ENCODE measurements at places on chromosomes 3 and 15. TPM values are rescaled to one million over a fixed set of nuclear protein-coding genes. Genes with fewer than 3 reads are reported as not detected.

DNA sequence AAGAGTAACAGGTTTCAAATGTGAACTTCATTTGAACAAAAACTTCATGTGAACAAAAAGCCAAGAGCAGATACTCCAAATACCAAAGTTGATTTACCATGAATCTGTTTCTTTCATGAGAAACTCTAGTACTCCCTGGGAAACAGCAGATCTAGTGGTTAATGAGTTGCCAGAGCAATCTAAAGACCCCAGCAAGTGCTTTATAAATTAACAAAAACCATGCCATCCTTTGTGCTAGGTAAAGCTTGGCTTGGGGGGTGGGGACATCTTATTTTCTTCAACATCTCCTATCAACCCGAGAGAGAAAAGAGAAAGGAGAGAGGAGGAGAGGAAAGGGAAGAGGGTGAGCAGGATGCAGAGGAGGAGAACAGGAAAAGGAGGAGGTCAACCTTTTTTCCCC, 100.7 kb downstream of the TBL1XR1 start:
- DNase-seq = no peak

DNA sequence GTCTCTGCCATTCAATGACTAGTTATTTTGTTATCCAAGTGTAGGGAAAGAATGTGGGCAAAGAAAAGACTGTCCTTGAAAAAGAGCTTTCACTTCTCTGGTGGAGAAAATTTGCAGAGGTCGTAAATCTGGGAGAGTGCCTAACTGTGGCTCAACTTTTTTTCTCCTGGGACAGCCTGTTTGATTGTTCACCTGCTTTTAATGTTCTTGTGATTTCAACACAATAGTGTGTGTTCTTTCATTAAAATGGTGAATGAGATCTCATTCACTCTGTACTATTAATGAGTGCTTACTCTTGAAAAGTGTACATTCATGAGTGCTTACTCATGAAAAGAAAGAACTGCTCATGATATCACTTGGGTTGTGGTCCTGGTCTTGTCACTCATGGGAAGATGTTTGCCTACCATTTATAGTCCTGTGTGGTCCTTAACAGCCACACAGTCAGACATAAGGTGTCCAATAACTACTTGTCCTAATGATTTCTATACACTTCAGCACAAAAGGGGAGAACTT, 567.3 kb downstream of the GRM7 start:
- no peak for DNase-seq

DNA sequence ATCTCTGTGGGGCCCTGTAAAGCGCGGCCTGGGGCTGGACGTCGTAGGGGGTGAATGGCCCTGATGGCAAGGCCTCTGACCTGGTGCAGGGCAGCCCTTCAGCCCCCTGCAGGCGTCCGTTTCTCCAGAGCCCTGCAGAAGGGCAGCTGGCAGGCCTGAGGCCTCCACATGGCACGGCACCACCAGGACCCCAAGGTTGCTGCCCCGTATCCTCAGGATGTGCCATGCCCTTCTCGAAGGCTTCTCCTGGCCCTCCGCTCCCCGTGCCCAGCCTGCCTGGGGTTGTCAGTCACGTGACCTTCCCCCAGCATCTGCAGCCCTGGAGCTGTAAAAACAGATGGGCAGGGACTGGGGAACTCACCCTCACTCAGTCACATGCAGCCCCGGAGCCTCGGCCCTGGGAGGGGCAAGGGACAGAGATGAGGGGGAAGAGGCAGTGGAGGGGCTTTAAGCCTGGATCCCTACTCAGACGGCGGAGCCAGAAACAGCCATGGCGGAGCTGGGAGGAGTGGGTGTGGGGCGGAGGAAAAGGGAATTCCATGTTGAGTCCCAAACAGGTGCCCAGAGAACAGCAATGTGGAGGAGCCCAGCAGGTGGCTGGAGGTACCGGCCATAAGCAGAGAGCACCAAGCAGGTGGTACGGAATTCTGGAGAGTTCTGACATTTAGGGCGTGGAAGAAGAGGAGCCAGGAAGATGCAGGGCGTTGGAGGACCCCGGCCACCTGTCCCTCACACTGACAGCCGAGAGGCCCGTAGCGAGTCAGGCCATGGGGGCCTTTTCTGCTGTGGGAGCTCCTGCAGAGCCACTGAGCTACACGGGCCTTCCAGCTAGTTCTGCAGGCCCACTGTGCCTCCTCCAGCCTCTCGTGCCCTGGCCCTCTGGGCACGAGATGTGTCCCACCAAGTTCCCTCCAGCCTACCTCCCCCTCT, 193.1 kb downstream of the XXYLT1 start:
- no peak for DNase-seq

DNA sequence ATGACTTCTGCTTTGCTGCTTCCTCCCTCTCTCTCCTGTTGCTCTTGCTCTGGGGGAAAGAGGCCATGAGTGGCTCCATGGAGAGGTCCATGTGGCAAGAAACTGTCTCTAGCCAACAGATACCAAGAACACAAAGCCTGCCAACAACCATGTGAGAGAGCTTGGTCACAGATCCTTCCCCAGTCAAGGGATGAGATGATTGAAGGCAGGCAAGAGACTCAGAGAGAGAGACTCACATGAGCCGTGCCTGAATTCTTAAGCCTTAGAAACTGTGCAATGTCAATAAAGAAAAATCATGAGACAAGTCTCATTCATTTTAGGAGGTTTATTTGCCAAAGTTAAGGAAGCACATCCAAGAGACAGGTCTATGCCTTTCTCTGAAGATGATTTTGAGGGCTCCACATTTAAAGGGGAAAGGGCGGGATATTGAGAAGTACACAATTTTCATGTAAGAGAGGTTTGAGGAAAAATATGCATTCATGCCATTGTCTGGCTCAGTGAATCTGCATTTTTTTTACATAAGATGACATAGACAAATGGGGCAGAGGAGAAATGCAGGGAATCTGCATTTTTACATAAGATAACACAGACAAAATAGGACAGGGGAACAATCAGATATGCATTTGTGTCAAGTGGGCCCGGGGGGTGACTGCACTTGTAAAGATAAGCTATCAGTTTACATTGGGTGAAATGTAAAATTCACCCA, 59.5 kb upstream of the SUCLG2 start:
- DNase-seq = no peak

DNA sequence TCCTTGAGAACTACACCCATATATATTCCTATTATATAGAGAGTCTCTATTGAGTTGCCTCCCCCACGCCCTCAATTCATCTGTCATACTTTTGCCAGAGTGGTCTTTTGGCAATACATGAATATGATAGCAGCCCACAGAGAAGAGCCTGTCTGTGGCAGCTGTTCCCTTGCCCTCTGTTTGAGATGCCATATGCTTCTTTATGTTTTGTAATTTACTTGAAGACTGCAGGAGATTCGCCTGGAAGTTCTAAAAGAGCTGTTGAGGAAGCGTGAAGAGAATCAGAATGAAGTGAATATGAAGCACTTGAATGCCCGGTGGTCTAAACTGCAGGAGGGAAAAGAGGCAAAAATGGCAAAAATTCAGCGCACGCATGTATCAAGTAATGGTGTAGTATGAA, 27.2 kb downstream of the CFAP91 start:
- DNase-seq = no peak

DNA sequence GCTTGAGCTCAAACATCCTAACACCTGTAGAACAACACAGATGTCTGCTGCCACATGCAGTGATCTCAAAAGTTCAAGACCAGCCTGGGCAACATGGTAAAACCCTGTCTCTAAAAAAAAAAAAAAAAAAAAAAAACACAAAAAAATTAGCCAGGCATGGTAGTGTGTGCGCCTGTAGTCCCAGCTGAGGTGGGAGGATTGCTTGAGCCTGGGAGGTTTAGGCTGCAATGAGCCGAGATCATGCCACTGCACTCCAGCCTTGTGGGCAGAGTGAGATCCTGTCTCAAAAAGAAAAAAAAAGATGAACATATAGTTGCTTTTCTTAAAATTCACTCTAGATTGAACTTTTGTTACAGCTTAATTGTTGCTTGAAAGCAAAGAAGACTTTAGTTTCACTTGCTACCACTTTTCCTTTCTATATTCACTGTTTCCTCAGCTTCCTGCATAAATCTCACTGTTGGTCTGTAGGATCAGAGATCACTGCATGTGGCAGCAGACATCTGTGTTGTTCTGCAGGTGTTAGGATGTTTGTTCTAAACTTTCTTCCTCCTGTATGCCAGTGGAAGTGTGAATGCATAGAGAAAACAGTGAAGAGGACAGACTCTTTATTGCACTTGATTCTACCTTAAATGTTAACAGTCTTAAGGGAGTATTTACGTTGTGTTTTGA, 12.6 kb downstream of the RAB11A start:
- no peak for DNase-seq

DNA sequence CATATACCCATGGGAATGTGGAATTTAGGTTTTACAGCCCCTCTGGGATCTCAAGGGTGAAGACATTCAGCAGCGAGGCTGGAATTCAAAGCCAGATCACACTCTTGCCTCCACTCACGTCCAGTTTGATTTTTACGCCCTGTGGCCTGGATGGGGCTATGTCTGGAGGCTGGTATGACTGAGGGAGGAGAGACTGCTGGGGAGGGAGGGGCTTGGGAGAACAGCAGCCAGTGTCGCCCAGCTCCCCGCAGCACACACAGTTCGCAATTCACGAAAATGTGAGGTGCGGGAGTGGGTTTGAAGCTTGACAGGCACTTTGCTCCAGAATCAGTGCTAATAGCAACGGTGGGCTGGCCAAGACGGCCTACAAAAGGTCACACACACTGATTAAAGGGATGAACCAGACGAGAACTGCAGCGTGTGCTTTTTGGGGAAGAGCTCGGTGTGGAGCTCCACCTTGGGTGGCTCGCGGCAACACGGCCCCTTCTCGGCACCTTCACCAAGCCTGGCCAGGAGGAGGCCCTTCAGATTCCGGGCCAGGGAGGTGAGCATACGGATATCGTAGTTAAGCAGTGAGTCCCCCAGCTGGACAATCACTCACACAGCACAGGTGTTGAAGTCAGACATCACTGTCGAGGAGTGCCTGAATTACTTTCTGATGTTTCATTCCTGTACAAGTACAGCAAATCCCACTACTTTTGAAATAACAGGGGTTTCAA, 16.4 kb downstream of the EHD4 start:
- no peak for DNase-seq

- DNase-seq = no peak
Measured at GRCh38 chr3:107848351-107848915, 242.4 kb downstream of the CD47 start.

GRCh38 chr15:68377766-68378165, 54.2 kb downstream of the ITGA11 start:
- no peak for DNase-seq

DNA sequence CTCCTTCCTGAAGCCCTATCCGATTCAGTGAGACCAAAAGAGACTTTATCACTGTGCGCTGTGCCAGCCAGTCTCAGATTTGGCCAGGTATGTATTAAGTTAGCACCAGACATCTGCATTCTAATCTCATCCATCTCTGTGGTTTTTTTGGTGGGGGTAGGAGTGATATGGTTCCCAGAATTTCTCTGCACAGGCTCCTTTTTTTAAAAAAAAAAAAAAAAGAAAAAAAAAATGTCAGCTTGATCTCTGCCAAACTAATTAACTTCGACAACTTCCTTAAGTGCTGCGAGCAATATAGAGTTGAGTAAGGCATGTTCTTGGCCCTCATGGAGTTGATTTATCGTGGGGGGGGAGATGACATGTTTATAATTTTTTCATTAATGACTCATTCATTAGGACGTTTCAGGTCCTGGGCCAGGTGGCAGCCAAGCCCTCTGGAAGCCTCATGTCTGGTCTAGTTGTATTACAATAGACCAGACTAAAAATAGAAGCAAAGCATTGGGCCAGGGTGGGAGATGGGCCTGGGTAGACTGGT, 12.9 kb downstream of the SLCO3A1 start:
- no peak for DNase-seq

- DNase-seq = no peak
Measured at GRCh38 chr3:7615043-7615442, 754.1 kb downstream of the GRM7 start.

GRCh38 chr3:133895208-133896001, at the start of gene RAB6B:
Gene RAB6B (minus strand): TSS chr3:133895882. CDS start chr3:133895466, 416 bp downstream.
- peak; percentile 52 for DNase-seq

DNA sequence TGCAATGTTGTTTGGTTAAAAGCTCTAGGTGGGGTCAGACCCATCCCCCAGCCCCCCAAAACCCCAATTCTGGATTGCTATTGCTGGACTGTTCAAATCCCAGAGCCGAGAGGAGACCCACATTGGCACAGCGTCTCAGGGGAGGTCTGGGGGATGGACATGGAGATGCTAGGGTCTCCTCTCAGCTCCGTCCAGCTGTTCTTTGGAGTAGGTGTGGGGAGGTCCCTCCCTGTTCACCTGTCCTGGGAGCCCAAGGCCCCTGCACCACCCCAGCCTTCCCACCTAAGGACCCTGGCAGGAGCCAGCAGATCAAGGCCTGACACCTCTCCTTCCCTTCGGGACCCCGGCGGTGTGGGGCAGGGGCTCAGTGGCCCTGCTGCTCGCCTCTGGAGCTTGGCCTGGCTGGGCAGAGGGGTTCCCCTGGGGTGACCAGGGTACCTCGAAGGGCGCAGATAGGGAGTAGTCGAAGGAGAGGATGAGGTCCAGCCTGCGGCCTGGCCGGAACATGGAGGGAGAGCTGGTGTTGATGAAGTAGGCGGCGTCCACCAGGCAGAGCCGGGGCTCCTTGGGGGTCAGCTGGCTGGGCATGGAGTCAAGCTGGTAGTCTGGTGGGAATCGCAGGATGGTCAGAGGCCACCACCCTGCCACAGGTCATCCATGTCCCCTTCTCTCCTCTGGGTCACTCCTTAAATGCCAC, 23.9 kb downstream of the PLA2G4D start:
- no peak for DNase-seq

GRCh38 chr3:13420831-13421765, 976 bp upstream of the NUP210 start:
- peak; percentile 10 for DNase-seq

GRCh38 chr3:56876916-56877315, 75.2 kb upstream of the ARHGEF3 start:
- DNase-seq = no peak

- peak; percentile 91 for DNase-seq
Measured at GRCh38 chr3:128794067-128794768, 68.2 kb downstream of the RAB7A start.

DNA sequence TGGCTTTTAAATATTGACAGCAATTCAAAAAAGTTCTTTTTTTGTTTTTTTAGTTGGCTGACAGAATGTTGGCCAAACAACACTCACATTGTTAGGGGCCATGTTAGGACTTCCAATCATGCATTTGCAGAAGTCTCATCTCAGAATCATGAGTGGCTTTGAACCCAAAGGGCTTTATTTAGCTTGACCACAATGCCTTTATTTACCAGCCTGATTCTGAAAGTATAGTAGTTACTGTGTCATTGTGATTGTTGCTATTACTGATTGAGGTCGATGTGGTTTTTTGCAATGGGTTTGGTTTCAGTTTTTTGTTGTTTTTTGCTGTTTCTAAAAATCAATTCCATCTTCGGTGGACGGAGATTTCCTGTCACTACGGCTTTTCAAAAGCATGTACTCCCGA, 7.2 kb downstream of the GLDN start:
- DNase-seq = no peak

- DNase-seq = no peak
Measured at GRCh38 chr15:85281293-85281882, 99.0 kb upstream of the AKAP13 start.

Gene ARGFX
- total RNA-seq = not detected

Gene ZKSCAN7
- 0.10 TPM for total RNA-seq

Gene C2CD4A
- total RNA-seq = not detected

Gene GATA2
- 1.6 TPM for total RNA-seq

Gene SAMMSON
- 0.43 TPM for total RNA-seq

Gene PLA2G4B
- total RNA-seq = 3.1 TPM

Data from HT1080 (cell line).